ENCODE measurements at places on chromosomes 4 and X. TPM values are rescaled to one million over a fixed set of nuclear protein-coding genes. Genes with fewer than 3 reads are reported as not detected.

Gene GIMD1
- polyA plus RNA-seq: not detected

Gene STATH
- polyA plus RNA-seq: not detected

Gene DUX4
- polyA plus RNA-seq: not detected

Gene CD99L2
- polyA plus RNA-seq: 6.9 TPM

Gene CHRDL1
- not detected for polyA plus RNA-seq

Gene UGT2A2
- not detected for polyA plus RNA-seq

DNA sequence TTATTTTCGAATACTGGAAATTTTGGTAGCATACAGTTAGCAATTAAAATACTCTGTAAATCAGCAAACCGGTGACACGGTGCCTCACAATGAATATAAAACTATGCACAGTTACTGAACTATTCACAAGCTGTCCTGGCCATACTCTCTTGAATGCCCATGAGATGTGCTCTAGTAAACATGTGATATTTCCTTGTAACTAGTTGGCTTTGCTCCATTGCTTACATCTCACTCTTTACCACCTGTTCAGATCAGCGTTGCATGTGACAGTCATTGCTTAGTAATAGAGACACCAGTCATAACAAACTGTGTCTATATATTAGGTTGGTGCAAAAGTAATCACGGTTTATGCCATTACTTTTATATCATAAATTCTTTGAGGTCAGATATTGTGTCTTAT lies 897.9 kb upstream of the FTHL17 start:
- DNase-seq: no peak

GRCh38 chr4:52982255-52982945 lies 120.3 kb downstream of the RASL11B start:
- peak; percentile 32 for DNase-seq

DNA sequence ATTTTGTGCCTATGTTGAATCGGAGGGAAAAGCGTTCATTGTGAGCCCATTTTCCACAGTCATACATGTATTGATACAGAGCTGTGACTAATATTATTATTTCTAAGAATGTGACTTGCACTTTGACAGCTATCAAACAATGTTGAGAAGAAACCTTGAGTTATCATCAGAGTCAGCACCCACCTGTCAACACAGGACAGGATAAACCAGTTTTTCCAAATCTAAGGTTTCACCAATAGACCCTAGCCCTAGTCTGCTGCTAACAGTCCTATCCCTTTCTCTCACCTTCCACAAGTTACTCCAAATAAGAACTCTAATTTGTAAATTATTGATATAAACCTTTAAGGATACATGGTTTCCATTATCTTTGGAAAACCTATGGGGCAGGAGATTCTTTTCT lies 47.7 kb upstream of the DHX15 start:
- DNase-seq: no peak

GRCh38 chr4:1072830-1073446 lies 40.4 kb downstream of the RNF212 start:
- peak; percentile 72 for DNase-seq

DNA sequence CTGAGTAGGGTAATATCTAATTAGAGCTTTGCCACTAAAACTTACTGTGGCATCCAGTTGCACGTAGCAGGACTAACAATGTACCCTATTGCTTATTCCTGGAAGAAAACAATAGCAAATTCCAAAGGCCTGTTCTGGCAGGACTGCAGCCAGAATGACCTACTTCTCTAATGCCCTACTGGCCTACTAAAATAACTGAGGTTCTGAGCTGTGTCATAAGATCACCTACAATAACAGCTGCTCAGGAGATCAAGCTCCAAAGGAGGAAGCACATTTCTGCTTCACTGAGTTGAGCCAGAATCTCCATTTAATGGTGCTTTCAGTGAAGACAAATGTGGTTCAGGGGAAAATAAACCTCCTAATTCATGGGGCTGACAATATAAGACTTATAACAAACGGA lies 42.2 kb upstream of the CXCL8 start:
- DNase-seq: no peak

DNA sequence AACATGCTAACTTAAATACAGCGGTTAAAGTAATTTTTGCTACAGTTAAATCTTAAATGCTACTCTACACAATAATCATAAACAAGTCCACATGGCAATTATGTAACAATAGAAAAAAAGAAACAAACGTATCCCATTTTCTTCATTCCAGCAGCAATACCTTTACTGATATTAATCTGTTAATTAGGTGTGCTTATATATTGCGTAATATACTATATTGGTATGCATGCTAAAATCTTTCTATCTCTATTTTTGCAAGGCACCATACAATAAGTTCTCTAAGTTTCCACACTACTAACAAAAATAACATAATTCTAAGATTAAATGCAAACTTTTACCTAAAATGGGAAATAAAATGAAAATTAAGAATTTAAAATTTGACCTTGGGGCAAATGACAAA lies 500.6 kb downstream of the SPOCK3 start:
- no peak for DNase-seq

- DNase-seq: no peak
Observed at GRCh38 chrX:124488412-124489161, 142.2 kb downstream of the SH2D1A start.

DNA sequence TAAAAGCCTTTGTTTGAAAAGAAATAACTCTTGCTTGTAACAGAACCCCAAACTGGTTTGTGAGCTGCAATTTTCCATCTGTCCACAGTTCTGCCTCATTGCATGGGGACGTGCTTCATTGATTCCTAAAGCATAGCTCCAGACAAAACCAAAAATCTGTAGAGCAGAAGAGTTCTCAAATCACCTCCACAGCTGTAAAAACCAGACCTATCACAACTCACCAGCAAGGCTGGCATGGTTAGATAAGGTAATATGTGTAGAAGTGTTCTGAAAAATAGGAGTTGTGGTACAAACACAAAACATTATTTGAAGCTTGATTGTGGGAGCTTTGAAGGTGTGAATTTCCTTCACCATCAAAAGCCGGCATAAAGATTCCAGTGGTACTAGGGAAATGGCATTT lies 12.5 kb upstream of the RAB28 start:
- DNase-seq: no peak

DNA sequence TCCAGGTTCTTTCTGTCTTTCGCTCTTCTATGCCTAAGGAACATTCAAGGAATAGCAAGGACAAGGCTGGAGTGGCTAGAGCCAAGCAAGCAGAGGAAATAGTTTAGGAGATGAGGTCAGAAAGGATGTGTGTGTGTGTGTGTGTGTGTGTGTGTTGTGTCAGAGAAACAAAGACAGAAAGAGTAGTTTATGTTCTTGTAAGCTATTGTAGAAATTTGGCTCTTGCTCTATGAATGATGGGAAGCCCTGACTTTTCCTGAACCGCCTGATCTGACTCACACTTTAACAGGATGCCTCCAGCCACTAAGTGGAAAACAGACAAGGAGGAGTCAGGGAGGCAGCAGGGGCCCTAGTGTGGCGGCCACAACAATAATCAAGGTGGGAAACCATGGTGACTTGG lies 39.7 kb downstream of the LGI2 start:
- DNase-seq: no peak

DNA sequence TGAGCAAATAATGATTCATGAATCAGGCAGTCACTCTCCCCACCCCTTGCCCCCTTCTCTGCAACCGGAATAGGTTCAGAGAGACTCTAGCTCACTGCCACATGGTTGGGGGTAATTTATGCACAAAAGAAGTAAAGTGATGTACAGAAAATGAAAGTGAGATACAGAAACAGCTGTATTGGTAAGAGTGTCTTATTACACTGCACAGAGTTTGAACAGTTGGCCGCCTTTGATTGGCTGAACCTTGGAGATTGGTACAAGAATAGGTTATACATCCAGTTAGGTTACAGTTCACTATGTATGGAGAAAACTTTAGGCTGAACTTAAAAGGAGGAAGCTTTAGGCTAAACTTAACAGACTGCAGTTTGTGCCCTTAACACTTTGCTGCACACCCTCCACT lies 34.6 kb upstream of the DIAPH2 start:
- DNase-seq: no peak

DNA sequence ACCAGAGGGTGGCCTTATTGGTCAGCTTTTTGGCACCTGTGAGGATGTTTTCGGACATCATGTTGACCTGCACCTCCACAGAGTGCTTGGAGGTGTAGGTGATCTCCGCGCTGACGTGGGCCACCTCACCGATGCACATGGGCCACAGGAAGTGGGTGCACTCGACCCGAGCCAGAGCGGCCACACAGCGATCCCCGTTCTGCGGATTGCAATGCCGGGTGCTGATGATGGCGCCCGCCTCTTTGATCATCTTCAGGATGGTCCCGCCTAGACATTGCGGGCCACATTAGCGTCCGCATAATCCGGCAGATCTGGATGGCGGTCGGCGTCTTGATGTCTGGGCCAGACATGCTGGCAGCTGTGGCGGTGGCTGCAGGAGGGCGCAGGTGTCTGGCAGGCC lies 12.9 kb upstream of the N4BP2 start:
- DNase-seq: no peak

GRCh38 chr4:27484216-27484615 lies 623.6 kb downstream of the STIM2 start:
- DNase-seq: no peak

- no peak for DNase-seq
Observed at GRCh38 chrX:14946606-14947155, 73.5 kb downstream of the MOSPD2 start.

Measured in HepG2 (cell line).